Colonic mucosa (tissue), 4 donors: ENCODE measurements at places on chromosomes 2 and 18.

DNA sequence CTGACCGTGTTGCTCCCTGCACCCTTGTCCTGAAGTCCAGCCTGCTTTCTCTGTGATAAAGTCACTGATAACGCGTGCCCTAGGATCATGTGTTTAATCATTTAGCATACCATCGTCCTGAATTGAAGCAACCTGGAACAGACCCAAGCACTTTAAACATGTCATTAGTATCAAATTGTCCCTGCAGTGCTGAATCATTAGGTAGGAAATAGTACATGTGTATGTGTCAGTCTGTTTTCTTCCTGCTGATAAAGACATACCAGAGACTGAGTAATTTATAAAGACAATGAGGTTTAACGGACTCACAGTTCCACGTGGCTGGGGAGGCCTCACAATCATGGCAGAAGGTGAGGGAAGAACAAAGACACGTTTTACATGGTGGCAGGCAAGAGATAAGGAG is 2.8 kb downstream of the ASB18 start:
- H3K4me1 ChIP-seq, result no peaks in the 10 kb centered on the region
- H3K27ac ChIP-seq, result no peak overlapping the region
- H3K27me3 ChIP-seq, result peaks cover 4% of the 10 kb centered on the region
- H3K4me3 ChIP-seq, result no peak overlapping the region
- H3K36me3 ChIP-seq, result no peaks in the 10 kb centered on the region

DNA sequence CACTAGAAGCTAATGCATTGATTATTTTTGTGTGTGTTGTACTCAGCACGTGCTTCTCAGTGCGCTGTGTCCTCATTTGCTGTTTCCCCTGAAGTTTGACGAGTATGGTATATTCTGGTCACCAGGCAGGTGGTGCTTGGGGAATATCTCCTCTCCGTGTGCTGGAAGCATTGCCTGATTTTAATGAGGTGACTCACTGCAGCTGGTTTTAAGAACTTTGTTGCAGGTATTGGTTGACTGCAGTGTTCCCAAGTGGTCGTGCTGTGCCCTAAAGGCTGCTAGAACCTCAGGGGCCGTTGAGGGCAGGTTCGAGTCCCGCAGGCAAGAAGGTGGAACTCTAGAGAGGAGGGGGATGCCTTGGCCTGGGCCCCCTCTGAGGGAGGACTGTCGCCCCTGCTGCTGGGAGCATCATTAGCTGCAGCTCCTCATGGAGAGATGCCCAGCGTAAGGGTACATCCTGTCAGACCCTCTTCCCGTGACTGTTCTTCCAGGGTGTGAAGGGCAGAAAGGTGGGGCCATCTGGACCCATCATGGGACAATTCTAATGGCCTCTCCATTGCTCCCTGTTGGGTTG is 82.6 kb downstream of the AGAP1 start:
- DNase-seq, result no peak
- no peaks in the 10 kb centered on the region for H3K27me3 ChIP-seq
- H3K4me3 ChIP-seq, result no peak overlapping the region
- H3K27ac ChIP-seq, result no peak overlapping the region
- H3K36me3 ChIP-seq, result no peaks in the 10 kb centered on the region

DNA sequence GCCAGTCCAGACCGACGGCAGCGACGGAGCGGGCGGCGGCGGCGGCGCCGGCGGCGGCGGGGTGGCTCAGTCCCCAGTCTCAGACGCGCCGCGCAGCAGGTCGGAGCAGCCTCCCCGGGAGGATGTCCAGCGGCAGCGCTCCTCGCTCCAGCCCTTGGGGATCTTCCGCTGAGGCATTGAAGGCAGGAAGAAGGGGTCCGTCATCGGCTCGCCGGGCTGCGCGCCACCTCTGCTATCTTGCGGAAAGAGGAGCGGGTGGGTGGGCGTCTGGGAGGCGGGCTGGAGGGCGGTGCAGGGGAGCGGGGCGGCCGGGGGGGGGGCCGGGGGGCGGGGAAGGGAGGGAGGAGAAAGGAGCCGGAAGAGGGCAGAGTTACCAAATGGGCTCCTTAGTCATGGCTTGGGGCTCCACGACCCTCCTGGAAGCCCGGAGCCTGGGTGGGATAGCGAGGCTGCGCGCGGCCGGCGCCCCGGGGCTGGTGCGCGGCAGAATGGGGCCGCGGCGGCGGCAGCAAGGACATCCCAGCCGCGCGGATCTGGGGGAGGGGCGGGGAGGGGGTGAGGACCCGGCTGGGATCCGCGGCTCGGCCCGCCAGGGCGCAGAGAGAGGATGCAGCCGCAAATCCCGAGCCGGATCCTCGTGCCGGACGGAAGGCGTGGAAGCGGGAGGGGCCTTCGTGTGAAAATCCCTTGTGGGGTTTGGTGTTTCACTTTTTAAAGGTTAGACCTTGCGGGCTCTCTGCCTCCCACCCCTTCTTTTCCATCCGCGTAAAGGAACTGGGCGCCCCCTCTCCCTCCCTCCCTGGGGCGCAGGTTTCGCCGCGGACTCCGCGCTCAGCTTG is at the start of gene NETO1:
TSS of gene NETO1 (minus strand) at position 242 of the 839 bp plus-strand sequence. CDS start 696 bp downstream, outside the sequence.
- peaks cover 3% of the 10 kb centered on the region for H3K27me3 ChIP-seq
- no peak for DNase-seq
- no peak within 1 kb of the TSS for H3K27ac ChIP-seq
- no peaks in the 10 kb centered on the region for H3K36me3 ChIP-seq

GRCh38 chr2:7552825-7553570 is 635.8 kb downstream of the RNF144A start:
- no peaks in the 10 kb centered on the region for H3K36me3 ChIP-seq
- H3K4me3 ChIP-seq, result no peak overlapping the region
- no peak for DNase-seq
- no peaks in the 10 kb centered on the region for H3K4me1 ChIP-seq

DNA sequence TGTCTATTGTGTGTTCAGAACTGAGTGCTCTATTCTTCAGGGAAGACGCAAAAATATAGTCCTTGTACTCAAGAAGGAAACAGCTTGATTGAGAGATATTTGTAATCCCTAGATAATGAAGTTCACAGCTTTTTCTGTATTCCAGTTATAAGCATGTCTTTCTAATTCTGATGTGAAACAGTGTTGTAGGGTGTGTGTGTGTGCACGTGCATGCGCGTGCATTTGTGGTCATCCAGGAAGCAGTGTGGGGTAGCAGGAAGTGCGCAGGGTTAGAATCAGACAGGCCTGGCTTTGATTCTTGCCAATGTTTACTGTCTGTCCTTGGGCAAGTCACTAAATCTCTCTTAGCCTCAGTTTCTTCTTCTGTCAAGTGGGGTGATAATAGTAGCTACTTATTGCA is 87.9 kb downstream of the NPAS2 start:
- H3K4me1 ChIP-seq, result no peaks in the 10 kb centered on the region
- H3K36me3 ChIP-seq, result no peaks in the 10 kb centered on the region
- DNase-seq, result no peak
